ENCODE measurements at places on chromosomes 2 and 18. TPM values are rescaled to one million over a fixed set of nuclear protein-coding genes. Genes with fewer than 3 reads are reported as not detected.

KIF1A gene
- total RNA-seq = 1.4 TPM

GALR1 gene
- under 0.01 TPM for total RNA-seq

- DNase-seq = no peak
Observed at GRCh38 chr2:184413671-184414229, 184.6 kb upstream of the ZNF804A start.

PIGN gene
- 28.8 TPM for total RNA-seq

DNA sequence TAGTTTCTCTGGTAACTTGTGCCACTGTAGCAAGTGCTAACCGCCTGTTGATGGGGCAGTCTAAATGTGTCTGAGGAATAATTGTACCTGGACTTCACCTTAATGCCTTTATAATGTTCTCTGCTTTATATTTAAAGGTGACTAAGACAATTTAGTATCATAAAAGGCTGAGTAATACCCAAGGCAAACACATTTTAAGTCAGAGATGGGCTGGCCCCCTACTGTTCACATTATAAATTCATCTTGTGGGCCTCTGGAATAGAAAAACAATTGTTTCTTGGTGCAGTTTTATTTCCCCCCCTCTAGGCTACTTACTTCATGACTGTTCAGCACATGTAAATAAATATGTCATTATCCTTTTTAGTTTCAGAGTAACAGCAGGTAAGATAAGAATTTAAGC is 559.3 kb upstream of the PIK3C3 start:
- peak; percentile 6 for DNase-seq

DNA sequence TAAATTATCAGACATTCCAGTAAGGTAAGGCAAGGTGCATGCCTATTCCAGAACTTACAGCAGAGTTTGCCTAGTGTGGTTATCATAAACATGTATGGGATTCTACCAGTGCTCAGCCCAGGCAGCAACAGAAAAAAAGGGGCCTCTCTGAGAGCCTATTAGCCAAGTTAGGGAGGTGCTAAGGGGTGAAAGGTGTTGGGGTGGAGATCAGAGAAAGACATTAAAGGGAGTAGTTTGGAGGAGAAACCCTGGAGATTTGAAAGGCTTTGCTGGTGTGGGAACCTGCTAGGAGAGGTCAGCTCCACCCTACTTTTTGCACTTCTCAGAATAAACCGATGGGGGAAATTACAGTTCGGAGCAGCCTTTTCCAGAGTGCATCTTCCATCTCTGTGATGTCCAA is 2.9 kb downstream of the ARPC2 start:
- DNase-seq = no peak

GRCh38 chr2:238131761-238132462 is 6.6 kb upstream of the KLHL30 start:
- DNase-seq = no peak

- DNase-seq = no peak
Observed at GRCh38 chr2:98809878-98810587, 79.1 kb upstream of the MGAT4A start.

GRCh38 chr2:112493858-112494648 is 12.1 kb downstream of the TTL start:
- no peak for DNase-seq

ACMSD gene
- not detected for total RNA-seq

FHL2 gene
- 163 TPM for total RNA-seq

- no peak for DNase-seq
Observed at GRCh38 chr18:44186001-44186400, 494.7 kb upstream of the SETBP1 start.

DNA sequence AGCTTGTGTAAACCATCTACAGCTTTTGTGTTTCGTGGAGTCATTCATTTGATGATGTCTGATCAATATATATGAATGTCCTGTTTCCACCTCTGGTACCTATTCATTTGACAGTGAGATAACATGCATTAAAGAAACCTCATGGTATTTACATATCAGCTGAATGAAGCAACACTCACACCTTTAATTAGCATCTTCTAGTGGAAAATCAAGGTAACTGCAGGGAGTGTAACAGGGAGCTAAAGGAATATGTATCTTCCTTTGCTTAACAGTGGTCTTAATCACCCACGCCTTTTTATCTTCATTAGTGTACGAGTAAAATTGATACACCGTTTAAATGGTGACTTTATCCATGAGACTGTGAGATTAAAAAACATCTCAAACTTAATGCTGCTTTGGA is 15.6 kb downstream of the SLC39A10 start:
- no peak for DNase-seq

DNA sequence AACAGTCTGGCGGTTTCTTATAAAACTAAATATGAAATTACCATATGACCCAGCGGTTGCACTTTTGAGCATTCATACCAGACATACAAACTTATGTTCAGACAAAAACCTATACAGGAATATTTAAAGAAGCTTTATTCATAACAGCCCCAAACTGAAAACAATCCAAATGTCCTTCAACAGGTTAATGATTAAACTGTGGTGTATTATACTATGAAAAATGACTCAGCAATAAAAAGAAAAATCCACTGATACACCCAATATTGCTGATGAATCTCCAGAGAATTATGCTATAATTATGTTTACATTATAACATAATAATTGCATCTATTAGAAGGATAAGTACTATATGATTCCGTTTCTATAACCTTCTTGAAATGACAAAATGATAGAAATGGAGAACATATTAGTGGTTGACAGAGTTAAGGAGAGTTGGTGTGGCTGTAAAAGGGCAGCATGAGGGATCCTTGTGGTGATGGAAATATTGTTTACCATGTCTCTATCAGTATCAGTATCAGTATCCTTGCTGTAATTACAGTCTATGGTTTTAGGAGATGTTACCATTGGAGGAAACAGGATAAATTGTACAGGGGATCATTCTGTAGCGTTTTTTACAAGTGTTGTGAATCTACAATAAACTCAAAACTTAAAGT is 127.1 kb downstream of the DSC3 start:
- DNase-seq = no peak

DNA sequence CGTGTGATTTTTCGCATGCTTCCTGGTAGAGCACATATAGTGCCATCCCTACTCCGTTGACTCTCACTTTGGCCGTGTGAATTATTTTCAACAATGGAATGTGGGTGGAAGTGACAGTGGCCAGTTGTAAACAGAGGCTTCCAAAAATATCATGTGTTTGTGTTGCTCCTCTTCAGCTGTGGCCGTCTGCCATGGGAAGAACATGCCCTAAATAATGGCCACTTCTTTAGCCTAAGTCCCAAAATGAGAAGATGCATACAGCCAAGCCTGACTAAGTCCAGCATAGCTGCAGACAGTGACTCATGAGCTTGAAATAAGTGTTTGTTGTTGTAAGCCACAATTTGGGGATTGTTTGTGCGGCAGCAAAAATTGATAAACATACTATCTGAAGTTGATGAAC is 8.9 kb upstream of the GALNT1 start:
- DNase-seq = no peak

HOXD13 gene
- total RNA-seq = 3.1 TPM

- DNase-seq = no peak
Observed at GRCh38 chr2:219167997-219168396, 1.8 kb downstream of the SLC23A3 start.

PFN4 gene
- total RNA-seq = 0.72 TPM

GRCh38 chr2:46763861-46764260 is 151.7 kb downstream of the MCFD2 start:
- DNase-seq = no peak

C2orf15 gene
- total RNA-seq = 3.8 TPM

DNA sequence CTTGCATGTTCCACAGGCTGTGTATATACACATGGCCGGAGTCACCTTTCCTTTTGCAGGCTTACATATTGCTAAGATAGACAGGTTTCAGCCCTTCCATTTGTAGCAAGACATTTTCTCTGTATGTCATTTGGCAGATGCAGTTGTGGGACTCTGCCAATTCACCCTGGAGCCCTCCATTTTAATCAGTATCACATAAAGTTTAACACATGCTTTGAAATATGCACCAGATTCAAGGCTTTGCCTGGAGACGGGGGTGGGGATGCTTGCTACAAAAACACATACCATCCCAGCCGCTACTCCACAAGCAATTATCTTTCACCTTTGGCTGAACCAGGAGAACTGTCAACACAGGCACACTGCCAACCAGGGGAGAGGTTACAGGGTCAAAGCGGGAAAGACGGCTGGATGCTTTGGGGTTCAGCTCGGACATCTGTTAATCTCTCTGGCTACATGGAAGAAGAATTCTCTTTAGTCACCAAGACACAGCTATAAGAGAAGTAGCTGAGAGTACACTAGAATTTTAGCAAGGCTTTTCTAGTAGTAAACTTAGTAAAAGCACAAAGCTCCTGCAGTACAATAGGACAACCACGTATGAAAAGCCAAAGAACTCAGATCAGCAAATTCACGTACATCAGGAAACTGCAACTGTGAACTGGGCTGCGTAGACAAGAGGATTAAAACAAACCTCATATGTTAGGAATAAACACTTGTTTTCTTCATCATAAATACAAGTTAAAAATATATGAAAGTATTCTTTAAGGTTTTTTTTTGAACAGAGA is 130.9 kb downstream of the EXOC6B start:
- peak; percentile 69 for DNase-seq

GRCh38 chr2:137865954-137866540 is 98.2 kb upstream of the HNMT start:
- peak; percentile 46 for DNase-seq

CYRIA gene
- 0.53 TPM for total RNA-seq

LYPD1 gene
- 37.9 TPM for total RNA-seq

GRCh38 chr2:39419282-39420223 is 17.5 kb downstream of the MAP4K3 start:
- DNase-seq = no peak

ANO7 gene
- 0.91 TPM for total RNA-seq

DNA sequence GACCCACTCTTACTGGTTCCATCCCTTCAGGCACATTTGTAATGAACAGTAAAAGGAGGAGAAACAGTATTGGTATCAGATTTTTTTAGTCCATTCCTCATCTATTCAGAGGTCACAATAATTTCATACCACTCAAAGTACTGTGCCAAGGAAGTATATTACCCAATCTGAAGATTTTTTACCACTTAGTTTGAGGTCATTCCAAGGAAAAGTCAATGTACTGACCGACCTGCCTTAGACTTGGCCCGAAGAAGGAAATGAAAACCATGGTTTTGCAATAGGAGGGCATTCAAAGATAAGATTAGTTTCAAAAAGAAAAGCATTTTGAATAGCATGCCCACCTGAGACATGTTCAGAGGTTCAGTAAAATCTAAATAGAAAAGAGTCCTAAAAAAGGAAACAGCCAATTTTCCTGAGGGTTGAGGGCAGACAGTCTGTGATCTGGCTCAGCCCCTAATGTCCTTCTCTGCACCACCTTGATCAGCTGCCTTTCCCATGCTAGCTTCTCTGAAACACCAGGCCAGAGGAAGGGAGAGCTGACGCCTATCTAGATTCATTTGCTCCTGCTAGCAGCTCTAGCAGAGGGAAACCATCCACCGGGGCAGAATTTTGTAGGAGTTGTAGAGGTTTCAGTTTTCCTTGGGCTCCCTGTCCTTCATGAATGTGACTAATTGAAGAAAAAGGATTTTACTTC is 107.3 kb upstream of the FZD5 start:
- no peak for DNase-seq

- DNase-seq = peak; percentile 22
Observed at GRCh38 chr2:23384551-23385343, at the start of gene KLHL29. Gene KLHL29 (plus strand): TSS chr2:23385179. CDS start chr2:23562197, 177,018 bp downstream.

DNA sequence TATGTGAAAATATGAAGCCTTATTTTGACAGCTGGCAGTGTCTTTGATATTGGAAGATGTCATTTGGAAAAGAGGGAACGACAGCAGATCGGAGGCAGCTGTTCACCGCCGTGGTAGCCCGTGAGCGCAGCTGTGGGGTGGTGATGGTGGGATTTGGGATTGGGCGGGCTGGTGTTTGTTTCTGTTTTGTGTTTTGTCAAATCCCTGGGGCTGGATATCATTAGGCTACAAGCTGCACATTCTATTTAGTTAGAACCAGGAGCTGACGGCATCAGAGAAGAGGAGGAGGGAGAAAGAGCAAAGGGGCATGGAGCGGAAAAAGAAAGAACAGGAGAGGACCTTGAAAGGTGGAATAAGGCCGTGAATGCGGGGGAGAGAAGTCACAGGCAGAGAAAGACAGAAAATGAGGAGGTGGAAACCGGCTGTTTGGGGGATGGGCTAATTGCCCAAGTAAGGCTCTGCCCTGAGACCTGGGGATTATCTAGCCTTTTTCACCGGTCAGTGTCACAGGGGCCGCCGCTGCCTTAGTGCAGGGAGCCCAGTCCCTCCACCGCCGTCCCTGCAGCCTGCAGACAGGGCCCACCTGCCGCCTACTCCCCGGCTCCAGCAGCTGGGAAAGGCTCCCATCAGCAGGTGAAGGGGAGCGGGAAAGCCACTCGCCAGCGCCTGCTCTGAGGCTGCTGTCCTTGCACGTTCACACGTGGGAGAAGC is 88.0 kb downstream of the ZCCHC2 start:
- no peak for DNase-seq

Data from H4 (cell line).